CD4-positive, alpha-beta T cell treated with Interleukin-6 for 4 hours (primary cell): ENCODE measurements at places on chromosomes 11 and 22.

- DNase-seq: peak; percentile 88
Measured at GRCh38 chr11:65181569-65182257, at the start of gene CAPN1. TSS of gene CAPN1 (plus strand) at chr11:65181928. CDS start at chr11:65182702, 774 bp downstream.

- DNase-seq: no peak
Measured at GRCh38 chr11:128763224-128763623, 69.4 kb downstream of the FLI1 start.

DNA sequence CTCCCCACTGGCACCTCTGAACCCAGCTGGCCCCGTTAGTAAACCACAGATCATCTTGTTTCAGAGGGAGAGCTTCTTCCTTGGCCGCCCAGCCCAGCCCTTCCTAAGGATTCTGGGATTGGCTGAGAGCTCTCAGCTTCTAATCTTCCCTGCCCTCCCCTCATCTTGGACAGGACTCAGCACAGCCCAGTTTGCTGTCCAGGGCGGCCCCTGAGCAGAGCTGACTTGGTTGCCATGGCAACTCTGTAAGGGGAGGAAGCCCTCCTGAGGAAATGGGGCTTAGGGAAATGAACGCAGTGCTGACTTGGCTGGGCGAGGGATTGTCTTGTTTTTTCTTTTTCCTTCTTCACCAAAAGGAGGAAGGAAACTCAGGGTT is 4.6 kb downstream of the APOL4 start:
- peak; percentile 12 for DNase-seq

GRCh38 chr22:12601870-12602779 is 2925.9 kb upstream of the OR11H1 start:
- no peak for DNase-seq

GRCh38 chr11:106001304-106002012 is 20.6 kb downstream of the MSANTD4 start:
- no peak for DNase-seq

DNA sequence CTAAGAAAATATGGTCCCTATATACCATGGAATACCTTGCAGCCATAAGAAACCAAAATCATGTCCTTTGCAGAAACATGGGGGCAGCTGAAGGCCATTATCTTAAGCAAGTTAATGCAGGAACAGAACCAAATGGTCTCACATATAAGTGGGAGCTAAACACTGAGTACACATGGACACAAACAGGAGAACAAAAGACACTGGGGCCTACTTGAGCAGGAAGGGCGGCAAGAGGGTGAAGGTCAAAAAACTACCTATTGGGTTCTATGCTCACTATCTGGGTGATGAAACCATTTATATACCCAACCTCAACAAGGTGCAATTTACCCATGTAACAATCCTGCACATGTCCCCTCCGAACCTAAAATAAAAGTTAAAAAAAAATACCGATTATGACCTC is 22.5 kb downstream of the GAS2 start:
- DNase-seq: no peak

DNA sequence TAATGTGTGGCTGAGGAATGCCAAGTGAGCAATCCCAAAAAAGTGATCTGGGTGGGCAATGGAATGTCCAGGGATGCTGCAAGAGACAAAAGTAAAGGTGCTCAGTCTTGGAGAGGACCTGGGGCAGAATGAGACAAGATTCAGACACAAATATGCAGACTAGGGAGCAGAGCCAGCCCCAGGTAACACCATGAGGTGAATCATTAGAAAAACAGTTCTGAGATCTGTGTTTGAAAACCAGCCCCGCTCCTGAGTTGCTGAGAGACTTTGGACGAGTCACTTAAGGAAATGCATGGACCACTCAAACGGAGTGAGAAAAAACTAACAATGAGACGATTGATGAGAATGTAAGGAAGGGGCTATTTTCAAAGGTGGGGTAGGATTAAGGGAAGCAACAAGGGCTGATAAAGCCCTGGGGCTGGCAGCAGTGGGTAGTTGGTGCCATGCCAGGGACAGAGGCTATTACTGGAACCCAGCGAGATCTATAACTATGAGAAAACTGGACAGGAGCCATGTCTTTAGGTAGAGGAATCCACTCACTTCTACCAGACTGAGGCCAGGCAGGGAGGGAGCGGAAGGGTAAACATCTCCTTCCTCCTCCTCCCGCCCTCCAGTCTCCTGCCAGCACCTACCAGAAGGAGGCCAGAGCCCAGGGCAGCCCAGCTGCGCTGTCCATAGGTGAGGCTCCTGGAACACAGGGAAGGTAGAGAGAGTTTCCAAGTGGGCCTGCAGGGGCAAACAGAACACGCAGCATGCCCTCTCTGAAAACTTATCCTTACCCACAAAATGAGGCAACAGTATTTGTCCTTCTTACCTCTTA is 130.4 kb upstream of the TEAD1 start:
- no peak for DNase-seq

DNA sequence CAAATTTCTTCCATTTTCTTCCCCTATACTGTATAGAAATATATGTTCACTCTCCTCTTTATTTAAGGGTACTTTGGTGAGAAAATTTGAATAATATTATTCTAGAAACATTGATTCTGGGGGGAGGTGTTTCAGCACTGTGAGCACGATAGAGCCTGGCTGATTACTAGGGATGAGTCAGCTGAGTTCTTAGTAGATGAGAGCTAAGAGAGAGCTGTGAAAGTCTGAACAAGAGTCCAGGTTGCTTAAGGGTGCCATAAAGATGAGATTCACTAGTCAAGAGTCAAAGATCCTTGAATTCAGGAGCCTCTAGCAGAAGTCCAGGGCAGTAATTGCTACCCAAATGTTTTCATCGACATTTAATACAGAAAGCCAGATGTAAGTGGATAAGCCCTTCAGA is 756.6 kb upstream of the API5 start:
- no peak for DNase-seq

DNA sequence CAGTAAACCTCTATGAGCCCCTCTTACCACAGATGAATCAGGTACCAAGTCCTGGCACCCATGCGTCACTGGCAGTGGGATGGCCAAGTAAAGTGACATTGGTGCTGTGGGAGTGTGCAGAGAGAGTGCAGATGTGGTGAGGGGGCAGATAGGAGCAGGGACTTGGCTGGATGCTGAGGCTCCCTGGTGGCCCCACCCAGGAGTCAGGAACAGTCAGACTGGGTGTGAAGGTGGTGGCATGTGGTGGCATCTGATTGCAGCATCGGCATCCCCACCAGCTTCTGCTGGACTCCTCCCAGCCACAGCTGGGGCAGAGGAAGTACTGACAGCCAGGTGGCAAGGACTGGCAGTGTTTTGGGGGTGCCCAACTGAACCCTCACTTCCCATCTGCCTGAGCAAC is 11.4 kb downstream of the DGAT2 start:
- no peak for DNase-seq
